ENCODE measurements at places on chromosomes 1 and 21. TPM values are rescaled to one million over a fixed set of nuclear protein-coding genes. Genes with fewer than 3 reads are reported as not detected.

Gene A3GALT2
- total RNA-seq = not detected

Gene CD2
- total RNA-seq = 5.8 TPM

Gene MFSD2A
- 7.5 TPM for total RNA-seq

GRCh38 chr1:204154568-204155255, 2.9 kb upstream of the ETNK2 start:
- H3K36me3 ChIP-seq = no peaks in the 10 kb centered on the region
- H3K4me1 ChIP-seq = peaks cover 13% of the 10 kb centered on the region
- no peak overlapping the region for H3K27ac ChIP-seq
- H3K4me3 ChIP-seq = no peak overlapping the region

- no peaks in the 10 kb centered on the region for H3K4me1 ChIP-seq
- H3K4me3 ChIP-seq = no peak overlapping the region
- no peaks in the 10 kb centered on the region for H3K36me3 ChIP-seq
- no peaks in the 10 kb centered on the region for H3K27me3 ChIP-seq
Observed at GRCh38 chr21:37932936-37933335, 16.7 kb upstream of the KCNJ6 start.

- H3K4me3 ChIP-seq = no peak overlapping the region
- H3K27ac ChIP-seq = no peak overlapping the region
- peaks cover 15% of the 10 kb centered on the region for H3K36me3 ChIP-seq
- no peaks in the 10 kb centered on the region for H3K4me1 ChIP-seq
- no peaks in the 10 kb centered on the region for H3K27me3 ChIP-seq
Observed at GRCh38 chr1:198291036-198291435, 134.2 kb downstream of the NEK7 start.

GRCh38 chr1:230080822-230081221, 13.8 kb downstream of the GALNT2 start:
- H3K4me3 ChIP-seq = no peak overlapping the region
- H3K27ac ChIP-seq = no peak overlapping the region
- no peak for DNase-seq
- H3K27me3 ChIP-seq = no peaks in the 10 kb centered on the region
- H3K36me3 ChIP-seq = no peaks in the 10 kb centered on the region

GRCh38 chr1:24096009-24096738, 15.8 kb downstream of the MYOM3 start:
- H3K4me3 ChIP-seq = no peak overlapping the region
- DNase-seq = no peak
- no peaks in the 10 kb centered on the region for H3K36me3 ChIP-seq
- no peaks in the 10 kb centered on the region for H3K4me1 ChIP-seq
- H3K27ac ChIP-seq = no peak overlapping the region

All from stomach (tissue), 19 donors.